ENCODE measurements at places on chromosomes 7 and 10. TPM values are rescaled to one million over a fixed set of nuclear protein-coding genes. Genes with fewer than 3 reads are reported as not detected.

- peak overlapping the region; percentile 98 for H3K27ac ChIP-seq
- H3K4me1 ChIP-seq, result peaks cover 82% of the 10 kb centered on the region
- DNase-seq, result no peak
- no peaks in the 10 kb centered on the region for H3K36me3 ChIP-seq
Measured at GRCh38 chr7:100546129-100546925, 7.3 kb downstream of the AGFG2 start.

DNA sequence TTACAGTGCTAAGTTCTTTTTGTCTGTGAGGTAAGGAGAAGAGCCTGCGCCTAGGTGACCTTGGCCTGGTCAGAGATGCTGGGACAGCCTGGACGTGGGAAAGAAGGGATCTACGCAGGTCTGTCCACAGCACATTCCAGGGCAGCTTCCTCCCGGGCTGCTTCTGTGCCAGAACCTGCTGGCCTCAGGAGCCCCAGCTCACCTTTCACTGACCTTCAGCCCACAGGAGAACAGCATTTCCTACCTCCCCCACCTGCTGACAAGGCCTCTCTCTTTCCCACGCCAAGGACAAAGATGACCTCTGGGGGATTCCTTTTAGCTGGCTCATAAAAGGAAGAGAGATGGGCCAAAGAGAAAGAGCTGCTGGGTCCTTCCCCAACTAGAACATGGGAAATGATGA is 260.6 kb downstream of the KCNMA1 start:
- peaks cover 11% of the 10 kb centered on the region for H3K27me3 ChIP-seq
- H3K4me3 ChIP-seq, result no peak overlapping the region
- peaks cover 3% of the 10 kb centered on the region for H3K36me3 ChIP-seq
- no peaks in the 10 kb centered on the region for H3K4me1 ChIP-seq
- no peak for DNase-seq
- no peak overlapping the region for H3K27ac ChIP-seq

- DNase-seq, result no peak
- H3K4me1 ChIP-seq, result no peaks in the 10 kb centered on the region
- no peak overlapping the region for H3K27ac ChIP-seq
- H3K36me3 ChIP-seq, result no peaks in the 10 kb centered on the region
Measured at GRCh38 chr10:21238044-21238443, 287.4 kb downstream of the SKIDA1 start.

DNA sequence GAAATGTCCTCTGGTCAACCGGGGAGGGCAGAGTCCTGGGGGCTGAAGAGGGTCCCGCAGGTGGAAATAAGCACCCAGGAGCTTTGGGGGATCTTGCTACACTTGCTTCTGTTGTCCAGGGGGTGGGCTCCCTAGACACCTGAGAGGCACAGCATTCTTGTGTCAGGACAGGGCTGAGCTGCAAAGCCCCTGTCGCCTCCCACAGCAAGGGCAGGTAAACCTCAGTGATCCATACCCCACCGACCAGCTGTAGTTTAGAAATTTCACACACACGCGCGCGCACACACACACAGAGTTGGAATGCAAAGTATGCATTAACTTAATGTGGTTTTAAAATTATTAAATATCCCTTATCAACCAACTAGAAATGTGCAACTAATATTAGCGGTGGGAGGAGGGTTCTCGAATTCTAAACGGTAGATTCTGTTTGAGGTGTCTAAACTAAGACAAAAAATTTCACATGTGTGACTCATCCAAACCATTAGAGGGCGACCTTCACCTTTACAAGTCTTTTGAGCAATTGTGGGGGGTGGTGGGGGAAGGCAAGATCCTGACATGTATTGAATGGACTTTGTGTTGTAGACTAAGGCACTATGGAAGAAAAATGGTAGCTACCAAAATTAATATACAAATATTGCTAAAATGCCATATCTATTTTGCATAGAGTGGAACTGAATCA is 34.3 kb upstream of the PTF1A start:
- peaks cover 2% of the 10 kb centered on the region for H3K36me3 ChIP-seq
- peaks cover 10% of the 10 kb centered on the region for H3K4me1 ChIP-seq
- H3K4me3 ChIP-seq, result no peak overlapping the region
- H3K27ac ChIP-seq, result no peak overlapping the region
- no peak for DNase-seq
- peaks cover 58% of the 10 kb centered on the region for H3K27me3 ChIP-seq

- no peak for DNase-seq
- no peaks in the 10 kb centered on the region for H3K4me1 ChIP-seq
- no peak overlapping the region for H3K27ac ChIP-seq
- peaks cover 12% of the 10 kb centered on the region for H3K27me3 ChIP-seq
Measured at GRCh38 chr10:80900661-80901060, 363.0 kb downstream of the SH2D4B start.

GRCh38 chr10:19014034-19014433 is 34.6 kb upstream of the MALRD1 start:
- no peak overlapping the region for H3K4me3 ChIP-seq
- no peaks in the 10 kb centered on the region for H3K4me1 ChIP-seq
- no peak overlapping the region for H3K27ac ChIP-seq
- no peaks in the 10 kb centered on the region for H3K36me3 ChIP-seq
- no peaks in the 10 kb centered on the region for H3K27me3 ChIP-seq

GRCh38 chr10:28236591-28236990 is 66.3 kb downstream of the MPP7 start:
- peaks cover 10% of the 10 kb centered on the region for H3K4me1 ChIP-seq
- H3K4me3 ChIP-seq, result no peak overlapping the region
- H3K27me3 ChIP-seq, result no peaks in the 10 kb centered on the region
- peaks cover 6% of the 10 kb centered on the region for H3K36me3 ChIP-seq
- no peak overlapping the region for H3K27ac ChIP-seq

DNA sequence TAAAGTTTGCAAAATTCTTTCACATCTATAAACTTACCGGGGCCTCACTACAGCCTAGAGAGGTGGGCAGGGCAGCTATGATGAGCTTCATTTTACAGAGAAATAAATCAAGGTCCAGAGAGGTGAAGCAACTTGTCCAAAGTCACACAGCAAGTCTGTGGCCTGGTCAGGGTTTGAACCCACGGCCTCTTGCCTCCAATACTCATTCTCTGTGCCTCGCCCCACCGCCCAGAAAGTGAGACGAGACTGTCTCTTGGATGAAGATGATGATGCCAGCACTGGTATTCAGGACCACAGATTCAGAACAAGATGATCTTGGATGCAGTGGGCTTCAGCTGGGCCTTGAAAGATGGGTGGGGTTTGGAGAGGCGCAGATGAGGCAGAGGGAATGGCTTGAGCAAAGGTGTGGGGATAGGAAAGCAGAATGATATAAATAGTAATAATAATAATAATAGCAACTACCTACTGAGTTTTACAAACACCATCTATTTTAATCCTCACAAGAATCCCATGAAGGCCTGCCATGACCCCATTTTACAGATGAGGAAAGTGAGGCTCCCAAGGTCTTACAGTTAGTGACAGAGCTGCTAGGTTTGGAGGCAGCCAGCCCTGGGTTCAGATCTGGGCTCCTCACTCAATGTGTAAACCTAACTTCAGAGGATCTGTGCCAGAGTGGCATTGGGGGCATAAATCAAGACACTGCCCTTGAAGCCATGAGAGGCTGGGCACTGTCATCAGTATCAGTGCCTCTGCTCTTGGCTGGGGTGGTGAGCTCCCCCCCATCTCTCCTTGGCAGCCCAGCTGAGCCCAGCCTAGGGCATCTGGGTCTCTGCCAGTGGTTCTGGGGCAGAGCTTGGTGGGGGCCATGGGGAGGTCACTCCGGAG is 70.0 kb downstream of the NEURL1 start:
- H3K27ac ChIP-seq, result no peak overlapping the region
- H3K4me3 ChIP-seq, result no peak overlapping the region
- H3K4me1 ChIP-seq, result no peaks in the 10 kb centered on the region
- H3K36me3 ChIP-seq, result no peaks in the 10 kb centered on the region
- H3K27me3 ChIP-seq, result peaks cover 32% of the 10 kb centered on the region

- no peaks in the 10 kb centered on the region for H3K36me3 ChIP-seq
- peaks cover 2% of the 10 kb centered on the region for H3K4me1 ChIP-seq
- no peak overlapping the region for H3K4me3 ChIP-seq
- H3K27ac ChIP-seq, result no peak overlapping the region
- no peak for DNase-seq
Measured at GRCh38 chr10:2887391-2888070, 179.8 kb upstream of the PFKP start.

Gene TMEM184A
- not detected for total RNA-seq

Gene LRRD1
- 0.22 TPM for total RNA-seq

Gene BHLHA15
- not detected for total RNA-seq

Measured in T-helper 17 cell (primary cell).